Progenitor cell of endocrine pancreas (in vitro differentiated cells): ENCODE measurements at places on chromosomes 12 and 14. TPM values are rescaled to one million over a fixed set of nuclear protein-coding genes. Genes with fewer than 3 reads are reported as not detected.

The GDF3 gene
- not detected in 2 replicates for total RNA-seq

The ASPG gene
- total RNA-seq, result not detected in 2 replicates

The KRT1 gene
- not detected in 2 replicates for total RNA-seq

The NGB gene
- not detected in 2 replicates for total RNA-seq

The GLT1D1 gene
- 5.7 and 6.5 TPM in 2 replicates for total RNA-seq

The PAX9 gene
- 0.77 and 1.3 TPM in 2 replicates for total RNA-seq

The PRPF39 gene
- total RNA-seq, result 66.8 and 78.0 TPM in 2 replicates

The AMDHD1 gene
- total RNA-seq, result 0.41 and 0.53 TPM in 2 replicates

The SERPINA10 gene
- 2.6 and 3.2 TPM in 2 replicates for total RNA-seq

The SPTB gene
- total RNA-seq, result 1.1 and 1.7 TPM in 2 replicates

DNA sequence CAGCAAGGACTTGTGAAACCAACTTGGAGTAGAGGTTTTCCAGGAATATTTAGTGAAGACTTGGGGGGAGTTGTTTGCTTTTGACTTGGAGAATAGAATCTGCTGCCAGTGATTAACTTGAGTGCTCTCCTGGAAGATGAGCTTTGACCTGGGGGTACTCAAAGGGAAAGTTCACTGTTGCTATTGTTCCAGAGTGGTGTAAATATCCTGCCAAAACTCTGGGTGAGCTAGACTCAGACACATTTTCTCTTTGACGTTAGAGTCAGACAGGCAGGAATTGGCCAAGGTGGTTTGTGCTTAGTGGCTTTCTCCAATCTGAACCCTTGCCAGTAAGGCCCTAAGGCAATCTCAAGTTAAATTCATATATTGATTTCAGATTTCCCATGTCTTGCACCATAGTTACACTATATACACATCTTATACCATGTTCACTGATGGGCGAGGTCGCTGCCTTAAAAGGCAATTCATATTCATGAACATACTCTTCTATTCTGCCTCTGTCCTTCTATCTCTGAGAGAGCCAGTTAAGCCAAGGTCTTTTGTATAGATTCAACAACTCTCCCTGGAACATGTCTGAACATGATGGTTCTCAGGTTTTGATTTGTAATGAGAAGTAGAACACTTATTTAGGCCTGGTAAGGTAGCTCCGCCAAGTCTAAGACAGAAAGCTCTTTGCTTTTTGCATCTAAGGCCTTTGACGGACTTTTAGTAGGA is 204.6 kb upstream of the SLC38A2 start:
- H3K4me1 ChIP-seq, result peaks cover 5% of the 10 kb centered on the region
- H3K4me3 ChIP-seq, result no peak overlapping the region
- H3K27me3 ChIP-seq, result no peaks in the 10 kb centered on the region
- DNase-seq, result no peak
- peaks cover 2% of the 10 kb centered on the region for H3K36me3 ChIP-seq

- no peak overlapping the region for H3K27ac ChIP-seq
- H3K4me1 ChIP-seq, result peaks cover 10% of the 10 kb centered on the region
- H3K36me3 ChIP-seq, result no peaks in the 10 kb centered on the region
- peak overlapping the region; percentile 66 for H3K4me3 ChIP-seq
- DNase-seq, result no peak
These were observed 1.1 kb downstream of the KIF5A start for GRCh38 chr12:57550641-57551549.

DNA sequence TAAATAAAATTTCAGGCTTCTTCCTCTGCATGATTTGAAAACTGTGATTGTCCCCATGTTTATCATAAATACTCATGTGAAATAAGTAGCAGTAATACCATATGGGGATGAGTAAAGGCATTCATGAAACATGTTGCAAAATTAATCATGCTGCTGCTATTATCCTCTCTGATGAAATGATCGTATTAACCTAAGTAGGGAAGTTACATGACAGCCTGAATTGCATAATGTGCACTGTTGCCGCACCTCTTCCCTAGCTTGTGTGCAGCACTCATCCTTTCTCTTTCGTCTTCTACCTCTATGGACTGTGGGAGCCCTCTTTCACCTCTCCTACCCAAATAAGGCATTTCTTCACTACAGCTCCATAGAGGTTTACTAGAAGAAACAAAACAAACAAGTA is 367.6 kb downstream of the SOX5 start:
- no peak for DNase-seq
- H3K27ac ChIP-seq, result no peak overlapping the region

GRCh38 chr14:84864548-84865271 is 665.2 kb upstream of the FLRT2 start:
- no peaks in the 10 kb centered on the region for H3K4me1 ChIP-seq
- no peak overlapping the region for H3K27ac ChIP-seq

- H3K4me3 ChIP-seq, result no peak overlapping the region
- H3K27ac ChIP-seq, result no peak overlapping the region
- peaks cover 2% of the 10 kb centered on the region for H3K27me3 ChIP-seq
- peaks cover 4% of the 10 kb centered on the region for H3K4me1 ChIP-seq
- DNase-seq, result no peak
These were observed 11.4 kb downstream of the GLT1D1 start for GRCh38 chr12:128864516-128865186.

- peaks cover 17% of the 10 kb centered on the region for H3K36me3 ChIP-seq
- DNase-seq, result no peak
- H3K4me1 ChIP-seq, result no peaks in the 10 kb centered on the region
- no peaks in the 10 kb centered on the region for H3K27me3 ChIP-seq
- peak overlapping the region; percentile 12 for H3K27ac ChIP-seq
- H3K4me3 ChIP-seq, result no peak overlapping the region
These were observed 17.3 kb downstream of the BAZ1A start for GRCh38 chr14:34857689-34858449.

GRCh38 chr14:83347874-83348273 is 1814.2 kb upstream of the SEL1L start:
- no peaks in the 10 kb centered on the region for H3K36me3 ChIP-seq
- no peak overlapping the region for H3K27ac ChIP-seq
- H3K27me3 ChIP-seq, result no peaks in the 10 kb centered on the region

- H3K27ac ChIP-seq, result peak overlapping the region; percentile 99
- H3K27me3 ChIP-seq, result peaks cover 16% of the 10 kb centered on the region
- H3K4me1 ChIP-seq, result peaks cover 18% of the 10 kb centered on the region
- H3K4me3 ChIP-seq, result peak overlapping the region; percentile 98
- H3K36me3 ChIP-seq, result peaks cover 9% of the 10 kb centered on the region
- DNase-seq, result no peak
These were observed 947 bp downstream of the GAS2L3 start for GRCh38 chr12:100574187-100575074.
